ENCODE measurements at places on chromosomes 4 and X.

- DNase-seq: no peak
Observed at GRCh38 chrX:69361311-69361845, 142.7 kb upstream of the NALF2 start.

DNA sequence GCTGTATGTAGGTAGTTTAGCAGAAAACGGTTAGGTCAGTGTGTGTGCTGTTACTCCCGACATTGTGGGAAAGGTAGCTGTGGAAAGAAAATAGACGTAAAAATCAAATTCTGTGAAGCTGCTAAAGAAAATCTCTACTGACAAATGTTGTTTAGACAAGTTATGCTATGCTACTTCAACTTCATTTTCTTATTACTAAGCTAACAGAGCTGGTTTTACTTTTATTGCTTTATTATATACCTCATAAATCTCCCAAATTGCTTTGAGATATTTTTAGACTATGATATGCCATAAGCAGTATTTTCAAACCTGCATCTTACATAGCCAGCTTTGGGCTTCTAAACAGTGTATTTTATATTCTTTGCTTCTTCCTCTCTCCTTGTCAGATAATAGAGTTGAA, 108.2 kb upstream of the PACRGL start:
- no peak for DNase-seq

DNA sequence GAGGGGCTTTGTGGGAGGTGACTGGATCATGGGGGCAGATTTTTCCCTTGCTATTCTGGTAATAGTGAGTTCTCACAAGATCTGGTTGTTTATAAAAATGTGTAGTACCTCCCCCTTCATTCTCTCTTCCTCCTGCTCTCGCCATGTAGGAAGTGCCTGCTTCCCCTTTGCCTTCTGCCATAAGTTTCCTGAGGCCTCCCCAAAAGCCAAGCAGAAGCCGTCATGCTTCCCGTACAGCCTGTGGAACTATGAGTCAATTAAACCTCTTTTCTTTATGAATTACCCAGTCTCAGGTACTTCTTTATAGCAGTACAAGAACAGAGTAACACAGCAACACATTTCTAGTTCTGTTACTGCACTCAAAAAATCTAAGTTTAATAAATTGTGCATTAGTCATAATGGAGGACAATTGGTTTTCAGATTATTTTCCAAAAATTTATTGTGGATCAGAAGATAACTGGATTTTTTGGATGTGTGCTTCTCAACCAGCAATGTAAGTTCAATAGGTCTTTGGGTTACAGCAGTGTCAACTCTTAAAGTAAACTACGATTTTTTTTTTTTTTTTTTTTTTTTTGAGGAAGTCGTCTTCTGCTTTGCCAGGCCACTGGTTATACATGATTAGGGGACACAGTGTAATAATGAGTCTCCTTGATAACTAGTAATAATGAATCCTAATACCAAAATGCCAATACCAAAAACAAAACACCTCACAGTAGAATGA, 69.9 kb downstream of the CHIC2 start:
- DNase-seq: peak; percentile 43

DNA sequence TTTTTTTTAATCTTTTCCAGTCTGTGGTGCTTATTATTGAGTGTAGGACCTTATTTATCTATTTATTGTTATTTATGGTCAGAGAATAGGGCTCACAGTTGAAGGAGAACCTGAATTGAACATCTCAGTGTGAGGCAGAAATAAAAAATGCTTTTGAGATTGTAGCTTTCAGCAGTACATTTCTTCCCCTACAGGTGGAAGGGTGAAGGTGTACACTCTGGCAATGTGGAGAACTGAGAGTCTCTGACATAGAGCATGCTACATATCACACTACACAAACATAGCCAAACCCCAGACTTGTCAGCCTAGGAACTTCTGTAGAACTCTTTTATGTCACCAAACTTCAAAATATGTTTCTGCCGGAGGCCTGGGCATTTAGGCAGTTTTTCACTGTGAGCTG, 140.2 kb downstream of the STIM2 start:
- no peak for DNase-seq
